ENCODE measurements at places on chromosomes 3 and 15.
A peak's percentile ranks its signal among the peaks of the same experiment; 100 is the strongest.

DNA sequence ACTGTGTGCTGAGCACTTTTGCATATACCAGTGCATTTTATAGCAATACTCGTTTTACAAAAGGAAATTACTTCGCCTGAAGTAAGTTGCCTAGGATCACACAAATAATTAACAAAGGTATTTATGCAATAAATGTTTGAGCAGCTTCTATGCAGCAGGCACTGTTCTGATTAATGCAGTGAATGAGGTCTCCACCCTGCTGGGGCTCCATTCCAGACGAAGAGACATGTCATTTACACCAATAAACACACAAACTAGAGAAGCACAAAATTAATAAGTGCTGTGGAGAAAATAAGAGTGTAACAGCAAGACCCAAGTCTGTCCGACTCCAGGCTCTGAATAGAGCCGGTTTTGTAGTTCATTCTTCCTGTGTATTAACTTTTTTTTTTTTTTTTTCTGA, 17.5 kb downstream of the NOX5 start:
- no peak for DNase-seq

GRCh38 chr3:112460519-112461195, 38.6 kb downstream of the BTLA start:
- no peak for DNase-seq

DNA sequence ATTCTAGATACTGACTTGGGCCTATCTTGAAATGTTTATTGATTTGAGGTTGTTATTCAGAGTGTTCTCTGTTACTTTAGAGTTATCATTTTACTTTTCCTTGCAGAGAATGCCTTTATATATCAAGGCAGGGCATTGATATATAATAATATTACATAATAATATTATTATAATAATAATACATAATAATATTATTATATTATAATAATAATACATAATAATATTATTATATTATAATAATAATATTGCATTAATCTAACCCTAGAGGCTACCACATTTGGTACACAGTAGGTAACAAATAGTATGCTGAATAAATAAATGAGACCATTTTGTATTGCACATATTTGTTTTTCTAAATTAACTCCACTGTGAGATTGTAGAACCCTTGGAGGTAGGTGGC, 216.3 kb downstream of the EFHB start:
- no peak for DNase-seq

GRCh38 chr3:151093905-151094304, 8.4 kb downstream of the MED12L start:
- DNase-seq, result no peak

- no peak for DNase-seq
Measured at GRCh38 chr3:138914870-138915502, 32.0 kb downstream of the FOXL2 start.

DNA sequence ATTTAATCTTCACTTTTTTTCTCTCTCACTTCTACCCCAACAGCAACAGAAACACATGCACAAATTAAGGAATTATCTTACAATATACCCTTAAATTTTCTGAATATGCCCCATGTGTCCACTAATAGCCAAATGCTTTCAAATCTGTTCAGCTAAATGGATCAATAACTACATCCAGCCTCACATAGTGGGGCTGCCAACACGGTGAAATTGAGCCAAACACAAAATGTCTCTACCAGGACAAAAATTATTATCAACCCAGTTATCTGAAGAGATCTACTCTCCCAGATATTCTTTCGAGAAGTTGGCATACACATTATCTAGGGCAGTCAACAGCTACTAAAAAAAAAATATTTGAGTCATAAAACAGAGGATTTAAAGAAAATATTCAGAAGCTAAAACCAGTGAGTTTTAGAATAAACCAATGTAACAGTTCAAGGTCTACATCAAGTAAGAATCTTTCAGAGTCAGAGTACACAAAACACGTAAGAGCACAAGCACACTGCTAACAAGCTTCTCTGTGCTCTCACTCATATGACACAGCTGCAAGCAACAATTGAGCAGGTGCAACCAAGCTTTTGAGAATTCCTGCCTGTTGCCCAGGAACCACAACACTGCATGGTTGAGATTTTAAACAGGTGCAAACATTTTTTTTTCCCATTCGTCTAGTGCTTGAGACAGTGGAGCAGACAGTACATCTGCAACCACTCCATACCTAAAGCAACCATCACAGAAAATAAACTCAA, 247.7 kb downstream of the ZBTB20 start:
- DNase-seq, result no peak

GRCh38 chr3:152671446-152672319, 163.2 kb upstream of the P2RY1 start:
- DNase-seq, result no peak

- DNase-seq, result no peak
Measured at GRCh38 chr15:64493641-64494040, 33.3 kb downstream of the ZNF609 start.

DNA sequence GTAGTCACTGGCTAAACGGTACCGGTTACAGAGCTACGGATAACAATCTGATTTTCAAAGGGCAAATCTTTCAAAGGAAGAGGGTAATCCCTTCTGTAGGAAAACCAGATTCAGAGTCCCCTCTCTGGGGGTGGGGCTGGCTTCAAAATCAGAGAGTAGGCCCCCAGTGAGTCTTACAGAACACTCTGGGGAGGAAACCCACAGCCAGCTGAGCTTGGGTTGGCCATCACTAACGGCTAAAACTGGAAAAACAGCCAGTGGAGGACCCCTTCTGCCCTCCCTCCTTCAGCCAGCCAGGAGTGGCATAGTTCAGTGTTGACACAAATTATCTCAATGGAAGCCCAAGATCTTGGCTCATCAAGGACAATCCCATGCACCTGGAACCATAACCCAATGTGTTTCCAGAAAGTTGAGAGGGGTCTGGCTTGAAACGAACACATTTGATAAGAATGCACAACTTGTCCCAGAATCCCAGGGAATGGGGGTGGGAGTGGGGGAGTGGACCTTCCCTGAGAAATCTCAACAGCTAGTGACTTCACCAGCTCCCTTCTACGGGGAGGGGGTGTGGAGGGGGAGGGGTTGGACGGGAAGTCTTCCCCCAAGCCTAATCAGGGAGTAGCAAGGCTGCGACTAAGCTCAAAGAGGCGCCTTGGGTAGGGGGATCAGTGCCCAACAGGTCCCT, 1.0 kb downstream of the RASL12 start:
- DNase-seq, result no peak

GRCh38 chr3:16842272-16843270, 42.2 kb upstream of the PLCL2 start:
- peak; percentile 82 for DNase-seq

DNA sequence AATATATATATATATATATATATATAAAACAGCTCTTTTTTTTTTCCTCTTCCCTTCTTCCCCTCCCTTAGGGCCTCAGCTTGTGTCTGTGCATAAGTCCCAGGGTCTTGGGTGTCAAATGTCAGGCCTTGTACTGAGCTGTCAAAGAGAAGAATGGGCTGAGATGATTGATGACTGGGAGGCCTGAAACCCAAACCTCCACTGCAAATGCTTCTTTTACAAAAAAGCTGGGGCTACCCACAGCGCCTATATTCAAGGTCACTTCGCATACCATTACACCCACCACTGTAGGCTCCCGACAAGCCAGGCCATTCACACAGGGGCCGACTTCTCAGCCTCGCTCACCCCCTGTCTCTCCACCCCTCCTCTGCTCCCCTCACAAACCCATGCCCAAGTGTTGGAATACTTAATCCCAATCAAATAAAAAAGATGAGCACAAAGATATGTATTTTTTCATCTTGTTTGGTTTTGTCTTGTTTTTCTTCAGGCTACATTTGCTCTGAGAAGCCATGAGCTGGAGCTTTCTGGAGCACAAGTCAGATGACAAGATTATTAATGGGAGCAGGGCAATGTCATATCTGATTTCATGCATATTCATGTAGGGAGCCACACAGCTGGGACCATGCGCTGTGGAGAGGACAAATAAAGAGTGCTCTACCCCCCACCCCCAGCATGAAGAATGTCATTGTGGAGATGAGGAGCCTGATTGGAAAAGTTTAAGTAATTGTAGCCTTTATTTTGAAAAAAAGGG, 614.4 kb upstream of the NR2F2 start:
- no peak for DNase-seq

DNA sequence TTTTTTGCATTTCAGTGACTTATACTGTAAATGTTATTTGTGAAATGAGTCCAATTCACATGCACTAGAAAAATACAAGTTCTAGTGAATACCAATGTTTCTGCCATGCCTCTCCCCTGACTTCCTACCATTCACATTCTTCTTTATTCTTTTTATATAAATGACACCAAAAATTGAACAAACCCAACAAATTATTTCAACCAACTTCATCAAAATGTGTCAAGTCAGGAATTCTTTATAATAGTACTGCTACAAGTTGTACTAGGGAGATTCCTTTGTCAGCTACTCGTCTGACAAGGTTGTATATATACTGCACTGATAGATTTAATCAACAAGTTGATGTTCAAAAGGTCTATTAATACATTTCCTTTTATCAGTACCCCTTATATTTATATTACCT, 3.0 kb downstream of the TBL1XR1 start:
- DNase-seq, result no peak

GRCh38 chr3:41638381-41638780, 323.5 kb downstream of the ULK4 start:
- no peak for DNase-seq

DNA sequence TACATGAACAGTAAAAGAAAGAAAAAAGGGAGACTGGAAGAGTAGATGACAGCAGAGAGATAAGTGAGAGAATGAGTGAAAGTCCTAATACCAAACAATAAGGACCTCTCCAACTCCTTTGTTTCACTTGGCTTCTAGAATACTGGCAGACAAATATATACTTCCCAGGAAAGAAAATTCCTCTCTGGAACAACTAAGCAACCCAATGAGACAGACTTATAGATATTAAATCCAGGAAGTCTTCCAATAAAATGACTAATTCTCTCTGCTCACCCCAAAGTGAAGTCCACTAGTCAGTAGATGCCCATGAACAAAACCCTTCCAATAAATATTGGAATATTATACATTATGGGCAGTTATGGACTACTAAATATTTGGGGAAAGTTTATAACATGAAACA, 114.2 kb downstream of the NEDD4 start:
- no peak for DNase-seq

DNA sequence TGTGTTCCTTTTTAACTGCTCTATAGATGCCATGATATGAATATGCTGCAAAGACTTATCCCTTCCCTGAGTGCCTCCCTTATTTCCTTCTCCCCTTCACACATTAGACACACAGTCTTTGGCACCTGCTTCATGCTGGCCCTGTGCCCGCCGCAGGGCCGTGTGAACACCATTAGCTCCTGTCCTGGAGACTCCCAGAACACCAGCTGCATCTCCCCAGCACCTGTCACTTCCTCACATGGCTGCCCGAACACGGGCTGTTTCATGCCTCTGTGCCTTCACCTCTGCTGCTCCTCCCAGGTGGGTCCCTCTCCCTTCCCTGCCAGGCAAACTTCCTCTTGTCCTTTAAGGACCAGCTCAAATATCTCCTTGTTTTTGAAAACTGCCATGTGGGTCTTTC, 40.5 kb upstream of the SEC13 start:
- no peak for DNase-seq
